NCI-H446 (cell line): ENCODE measurements at places on chromosomes 3 and 15.

DNA sequence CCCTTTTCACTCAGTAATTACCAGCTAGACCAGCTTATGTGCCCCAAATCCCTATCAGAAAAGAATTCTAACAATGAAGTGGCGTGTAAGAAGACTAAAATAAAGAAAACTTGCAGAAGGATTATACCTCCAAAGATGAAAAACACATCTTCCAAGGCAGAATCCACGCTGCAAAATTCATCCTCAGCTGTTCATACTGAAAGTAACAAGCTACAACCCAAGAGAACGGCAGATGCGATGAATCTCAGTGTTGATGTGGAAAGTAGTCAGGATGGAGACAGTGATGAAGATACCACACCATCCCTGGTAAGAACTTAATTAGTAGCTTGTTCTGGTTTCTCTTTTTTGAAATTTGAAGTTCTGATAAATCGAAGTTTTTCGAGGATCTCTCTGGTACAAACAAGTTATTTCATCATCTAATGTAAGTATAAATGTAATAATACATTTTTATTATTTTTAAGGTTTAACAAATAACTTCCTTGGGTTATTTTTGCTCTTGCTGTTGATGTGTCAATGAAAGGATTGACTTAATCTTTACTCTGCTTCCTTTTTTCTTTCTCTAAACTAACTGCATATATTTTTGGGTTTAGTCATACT is 1.4 kb downstream of the WDR76 start:
- DNase-seq, result no peak

DNA sequence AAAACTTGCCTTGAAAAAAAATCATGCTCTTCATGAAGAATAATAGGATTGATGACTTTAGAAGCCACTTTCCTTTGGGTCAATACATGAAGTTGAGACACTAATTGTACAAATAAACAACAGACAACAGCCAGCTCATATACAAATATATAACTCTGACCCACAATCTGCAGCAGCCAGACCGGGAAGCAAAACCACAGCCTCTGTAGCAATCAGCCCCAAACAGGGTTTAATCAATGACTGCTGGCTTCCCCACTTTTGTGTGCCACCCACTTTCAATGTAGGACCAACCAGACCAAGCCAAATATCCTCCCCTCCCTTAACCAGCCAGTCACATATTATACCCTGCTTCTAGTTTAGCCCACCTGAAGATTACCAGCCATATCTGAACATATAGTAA is 39.0 kb downstream of the IFT57 start:
- DNase-seq, result no peak

- no peak for DNase-seq
These were observed 12.6 kb upstream of the ATP8B4 start for GRCh38 chr15:50131617-50132016.

- no peak for DNase-seq
These were observed 35.4 kb downstream of the CD200R1L start for GRCh38 chr3:112811131-112811884.

GRCh38 chr15:69992348-69992747 is 105.4 kb downstream of the TLE3 start:
- DNase-seq, result no peak
